Tibial nerve (tissue), 4 donors: ENCODE measurements at places on chromosomes 13 and 19. TPM values are rescaled to one million over a fixed set of nuclear protein-coding genes. Genes with fewer than 3 reads are reported as not detected.

DNA sequence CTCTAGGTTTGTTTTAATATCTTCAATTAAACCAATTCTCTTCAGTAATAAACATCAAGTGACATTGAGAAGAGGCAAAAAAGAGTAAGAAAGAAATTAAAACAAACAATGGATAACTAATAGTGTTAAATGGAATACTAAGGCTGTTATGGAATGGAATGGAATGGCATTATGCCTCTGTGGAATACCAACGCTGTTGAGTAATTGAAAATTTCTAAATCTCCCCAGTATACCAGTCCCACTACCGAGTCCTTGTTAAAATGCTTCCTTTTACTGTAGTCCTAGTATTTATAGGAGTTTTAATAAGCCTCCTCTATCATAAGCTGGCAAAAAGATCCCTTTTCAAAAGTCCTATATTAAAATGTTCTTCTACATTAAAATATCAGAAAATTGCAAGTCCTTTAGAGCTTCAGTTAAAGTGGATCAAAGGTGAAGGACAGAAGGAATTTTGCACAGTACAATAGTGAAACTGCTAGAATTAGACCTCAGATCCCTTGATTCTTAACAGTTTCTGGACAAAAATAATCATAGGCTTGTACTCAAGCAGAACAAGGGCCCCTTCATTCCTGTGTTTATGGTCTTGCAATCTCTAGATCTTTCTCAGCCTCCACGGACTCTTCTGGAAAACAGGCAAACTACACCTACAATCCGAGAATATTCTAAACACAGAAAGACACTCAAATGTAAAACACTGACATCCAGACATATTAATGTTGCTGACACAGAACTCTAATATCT lies 128.2 kb downstream of the PCDH9 start:
- no peak for DNase-seq
- H3K4me1 ChIP-seq, result no peaks in the 10 kb centered on the region
- H3K4me3 ChIP-seq, result peak overlapping the region; percentile 27
- no peaks in the 10 kb centered on the region for H3K36me3 ChIP-seq
- H3K27me3 ChIP-seq, result no peaks in the 10 kb centered on the region
- H3K27ac ChIP-seq, result peak overlapping the region; percentile 76

- no peaks in the 10 kb centered on the region for H3K27me3 ChIP-seq
- DNase-seq, result no peak
- H3K36me3 ChIP-seq, result peaks cover 17% of the 10 kb centered on the region
- H3K27ac ChIP-seq, result no peak overlapping the region
- H3K4me3 ChIP-seq, result no peak overlapping the region
- no peaks in the 10 kb centered on the region for H3K4me1 ChIP-seq
These were observed 20.7 kb downstream of the MIPEP start for GRCh38 chr13:23868521-23868920.

GRCh38 chr19:743168-743687 lies 7.7 kb upstream of the MISP start:
- no peaks in the 10 kb centered on the region for H3K36me3 ChIP-seq
- H3K27me3 ChIP-seq, result no peaks in the 10 kb centered on the region
- DNase-seq, result no peak
- H3K4me1 ChIP-seq, result no peaks in the 10 kb centered on the region
- H3K4me3 ChIP-seq, result no peak overlapping the region

- no peak overlapping the region for H3K27ac ChIP-seq
- no peak for DNase-seq
- H3K27me3 ChIP-seq, result no peaks in the 10 kb centered on the region
These were observed 310.3 kb downstream of the KLF5 start for GRCh38 chr13:73369095-73369494.

FAM124A gene
- total RNA-seq, result 30.9 TPM

DNA sequence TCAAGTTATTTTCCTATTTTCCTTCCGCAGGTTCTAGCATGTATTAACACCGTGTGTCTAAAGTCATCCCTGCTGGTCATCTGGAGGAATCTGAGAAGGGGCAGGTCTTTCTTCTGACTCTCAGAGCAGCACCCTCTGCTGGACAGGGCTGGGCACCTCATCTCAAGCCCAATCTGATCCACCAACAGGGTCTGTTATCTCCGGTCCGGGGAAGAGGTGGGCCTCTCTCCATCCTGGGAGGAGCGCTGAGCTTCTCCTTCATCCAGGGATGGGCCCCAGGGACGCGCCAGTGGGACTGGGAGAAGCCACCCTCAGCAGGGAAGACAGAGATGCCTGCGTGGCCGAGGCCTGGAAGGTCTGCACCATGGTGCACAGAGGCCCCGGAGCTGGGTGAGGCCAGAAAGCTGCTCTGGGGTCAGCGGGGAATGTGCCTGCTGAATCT lies 26.0 kb upstream of the ZNF331 start:
- H3K4me1 ChIP-seq, result no peaks in the 10 kb centered on the region
- no peak overlapping the region for H3K4me3 ChIP-seq
- H3K36me3 ChIP-seq, result no peaks in the 10 kb centered on the region
- H3K27me3 ChIP-seq, result no peaks in the 10 kb centered on the region

DNA sequence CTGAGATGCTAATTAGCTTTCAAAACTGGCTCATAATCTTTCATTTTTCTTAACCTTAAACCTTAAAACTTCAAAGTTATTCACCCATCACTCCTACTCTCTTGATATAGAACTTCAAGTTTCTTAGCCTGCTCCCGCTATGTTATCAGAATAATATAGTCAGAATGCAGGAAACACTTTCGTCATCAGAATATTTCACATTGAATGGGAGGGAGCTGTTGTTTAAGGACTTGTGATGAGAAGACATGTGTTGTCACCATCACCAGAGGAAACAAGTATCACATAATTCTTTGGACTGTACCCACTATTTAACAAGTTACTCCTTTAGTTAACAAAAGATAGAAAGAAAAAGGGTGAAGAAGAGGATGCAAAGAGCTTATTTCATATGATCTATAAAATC lies 65.0 kb upstream of the FNDC3A start:
- H3K4me1 ChIP-seq, result no peaks in the 10 kb centered on the region
- H3K4me3 ChIP-seq, result no peak overlapping the region
- DNase-seq, result no peak
- H3K27ac ChIP-seq, result no peak overlapping the region
- H3K36me3 ChIP-seq, result no peaks in the 10 kb centered on the region

LENG1 gene
- 8.4 TPM for total RNA-seq

ACP7 gene
- total RNA-seq, result 3.1 TPM

DNA sequence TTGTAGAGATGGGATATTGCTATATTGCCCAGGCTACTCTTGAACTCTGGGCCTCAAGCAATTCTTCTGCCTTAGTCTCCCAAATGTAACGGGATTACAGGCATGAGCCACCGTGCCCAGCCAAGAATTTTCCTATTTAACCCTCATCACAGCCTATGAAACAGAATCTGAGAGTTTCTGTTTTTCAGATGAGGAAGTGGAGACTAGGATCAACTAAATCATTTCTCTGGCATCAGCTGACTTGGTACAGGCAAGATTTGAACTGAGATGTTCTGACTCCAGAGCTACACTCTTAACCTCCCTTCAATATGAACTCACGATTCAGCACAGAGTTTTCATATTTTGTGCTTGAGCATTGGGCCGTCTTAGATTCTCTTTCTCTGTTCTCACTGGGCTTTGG lies 8.1 kb downstream of the ZNF460 start:
- H3K27me3 ChIP-seq, result no peaks in the 10 kb centered on the region
- H3K27ac ChIP-seq, result no peak overlapping the region
- no peak overlapping the region for H3K4me3 ChIP-seq
- no peak for DNase-seq

DNA sequence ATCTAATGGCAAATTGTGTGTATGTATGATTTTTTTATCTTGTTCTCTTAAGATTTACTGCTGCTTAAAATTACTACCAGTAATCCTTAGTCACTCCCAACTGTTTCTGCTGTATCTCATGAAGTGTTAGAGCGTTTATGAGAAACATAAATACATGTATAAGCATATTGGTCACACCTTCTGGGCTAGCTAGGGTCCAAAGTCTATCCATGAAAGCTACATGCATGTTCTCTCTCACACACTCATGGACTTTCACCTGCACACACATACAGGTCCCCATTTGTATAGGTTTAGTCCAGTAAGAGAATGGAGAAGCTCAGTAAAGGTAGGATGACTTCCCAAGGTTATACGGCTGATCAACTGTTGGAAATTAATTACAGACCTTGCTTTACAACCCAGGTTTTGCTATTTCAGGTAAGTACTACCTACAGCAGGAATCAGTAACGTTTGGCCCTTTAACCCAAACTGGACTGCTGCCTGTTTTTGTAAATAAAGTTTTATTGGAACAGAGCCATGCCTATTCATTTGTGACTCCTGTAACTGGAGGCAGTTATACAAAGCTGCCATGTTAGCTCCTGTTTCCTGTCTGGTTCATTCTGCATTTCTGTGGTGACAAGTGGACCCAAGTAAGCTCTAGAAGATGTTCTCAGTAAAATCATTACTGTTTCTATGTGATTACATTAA lies 15.3 kb downstream of the METTL21C start:
- DNase-seq, result no peak
- no peaks in the 10 kb centered on the region for H3K36me3 ChIP-seq
- no peaks in the 10 kb centered on the region for H3K27me3 ChIP-seq
- no peaks in the 10 kb centered on the region for H3K4me1 ChIP-seq
- H3K27ac ChIP-seq, result no peak overlapping the region

- DNase-seq, result peak; percentile 50
- H3K36me3 ChIP-seq, result peaks cover 6% of the 10 kb centered on the region
- H3K4me1 ChIP-seq, result no peaks in the 10 kb centered on the region
- no peak overlapping the region for H3K4me3 ChIP-seq
- peak overlapping the region; percentile 65 for H3K27ac ChIP-seq
These were observed 4.2 kb upstream of the SPC24 start for GRCh38 chr19:11159598-11160439.

DNA sequence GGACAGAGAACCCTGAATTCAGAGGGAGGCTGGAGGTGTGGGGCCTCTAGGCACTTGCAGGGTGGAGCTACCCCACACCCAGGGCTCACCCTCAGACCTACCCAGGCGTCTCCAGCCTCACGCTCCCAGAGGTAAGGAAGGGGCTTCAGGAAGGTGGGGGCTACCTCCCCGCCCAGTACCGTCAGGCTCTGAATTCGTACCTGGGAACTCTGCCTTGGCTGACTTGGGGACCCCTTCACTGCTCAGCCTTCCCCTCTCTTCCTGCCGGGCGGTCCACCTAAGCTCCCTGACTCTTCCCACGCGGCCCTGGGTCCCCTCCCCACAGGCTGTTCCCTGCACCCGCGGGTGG lies 28.5 kb upstream of the PARP4 start:
- H3K36me3 ChIP-seq, result no peaks in the 10 kb centered on the region
- H3K4me1 ChIP-seq, result peaks cover 10% of the 10 kb centered on the region
- peaks cover 2% of the 10 kb centered on the region for H3K27me3 ChIP-seq
- no peak overlapping the region for H3K4me3 ChIP-seq
- DNase-seq, result no peak
- no peak overlapping the region for H3K27ac ChIP-seq
